ENCODE measurements at places on chromosomes 3 and 15.

- no peak for DNase-seq
These were observed 39.5 kb upstream of the SCAANT1 start for GRCh38 chr3:63951492-63952247.

DNA sequence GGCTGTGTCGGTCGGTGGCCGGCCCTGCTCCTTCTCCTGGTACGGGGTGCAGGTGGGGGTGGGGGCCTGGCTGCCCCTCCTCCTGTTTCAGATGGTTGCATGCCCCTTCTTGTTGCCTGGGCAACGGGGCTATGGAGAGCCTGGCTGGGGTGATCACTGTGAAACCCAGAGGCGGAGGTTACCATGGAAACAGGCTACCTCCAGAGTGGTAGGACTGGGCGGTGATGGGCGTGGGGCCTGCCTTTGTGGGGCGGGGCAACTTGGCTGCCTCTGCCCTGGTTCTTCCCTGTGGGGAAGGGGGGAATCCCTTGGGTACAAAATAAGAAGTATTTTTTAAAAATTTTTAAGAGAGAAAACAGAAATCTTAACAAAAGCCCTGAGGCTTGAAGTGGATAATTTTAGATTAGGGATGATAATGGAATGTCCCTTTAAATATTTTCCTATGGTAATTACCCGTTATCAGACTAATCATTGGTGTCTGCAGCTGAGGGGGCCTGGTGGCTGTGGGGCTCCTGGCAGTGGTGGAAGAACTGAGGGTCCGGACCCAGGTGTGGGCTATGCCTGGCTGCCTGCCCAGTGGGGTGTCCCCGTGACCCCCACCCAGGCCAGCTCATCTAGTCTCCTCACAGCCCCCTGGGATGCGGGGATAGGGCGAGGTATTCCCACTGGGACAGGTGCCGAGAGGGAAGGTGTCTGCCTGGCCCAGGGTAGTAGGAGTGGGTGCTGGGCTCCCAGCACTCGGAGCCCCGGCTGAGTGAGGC is 32.5 kb downstream of the PLXNA1 start:
- peak; percentile 64 for DNase-seq

GRCh38 chr3:141913150-141913811 is 36.8 kb downstream of the ATP1B3 start:
- DNase-seq, result no peak

- DNase-seq, result no peak
These were observed 595.5 kb upstream of the AGTR1 start for GRCh38 chr3:148102156-148102555.

DNA sequence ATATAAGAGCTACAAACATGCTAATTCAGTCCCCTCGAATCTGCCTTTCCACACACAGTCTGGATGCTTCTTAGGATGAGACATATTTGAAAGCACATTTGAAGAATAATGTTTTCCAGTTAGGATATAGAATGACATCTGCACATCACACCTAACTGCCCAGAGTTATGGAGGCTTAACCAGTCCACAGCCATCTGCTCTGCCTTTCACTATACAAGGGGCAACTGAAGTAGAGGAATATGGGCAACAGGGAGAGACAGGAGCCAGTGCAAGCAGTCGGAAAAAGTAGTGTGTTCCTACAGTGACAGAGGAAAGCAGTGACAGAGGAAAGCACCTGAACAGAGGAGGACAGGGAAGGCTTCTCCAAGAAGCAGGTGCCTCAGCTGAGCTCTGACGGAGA is 79.0 kb upstream of the CLDN18 start:
- no peak for DNase-seq

DNA sequence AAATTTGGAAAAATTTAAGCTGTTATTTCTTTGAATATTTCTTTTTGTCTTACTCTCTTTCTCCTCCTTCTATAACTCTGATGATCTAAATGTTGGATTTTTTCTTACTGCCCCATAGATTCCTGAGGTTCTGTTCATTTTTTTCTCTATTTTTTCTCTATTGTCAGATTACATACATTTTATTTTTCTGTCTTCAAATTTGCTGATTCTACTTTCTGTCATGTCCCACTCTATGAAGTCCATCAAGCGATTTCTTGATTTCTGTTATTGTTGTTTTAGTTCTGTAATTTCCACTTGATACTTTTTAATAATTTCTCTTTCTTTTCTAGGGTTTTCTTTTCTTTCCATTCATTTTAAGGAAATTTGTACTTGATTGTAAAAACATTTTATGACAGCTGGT is 83.7 kb upstream of the THRB start:
- DNase-seq, result no peak

DNA sequence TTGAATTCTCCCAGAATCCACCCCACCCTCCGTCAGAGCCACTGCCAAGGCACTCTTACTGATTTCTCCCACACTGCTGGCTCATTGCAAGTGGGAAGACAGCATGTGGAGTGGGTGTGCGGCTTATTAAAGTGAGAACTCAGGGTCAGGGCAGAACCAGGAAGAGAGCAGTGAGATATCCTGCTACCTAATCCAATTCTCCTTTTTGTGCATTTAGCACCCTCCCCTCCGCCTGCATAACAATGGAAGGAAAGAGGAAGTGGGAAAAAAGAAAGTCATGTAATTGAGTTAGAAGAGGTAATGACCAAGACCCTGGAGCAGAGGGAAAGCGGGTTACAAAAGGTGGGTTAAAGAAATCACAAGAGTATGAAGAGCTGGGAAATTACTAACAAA is 27.8 kb upstream of the PIK3CB start:
- DNase-seq, result no peak

DNA sequence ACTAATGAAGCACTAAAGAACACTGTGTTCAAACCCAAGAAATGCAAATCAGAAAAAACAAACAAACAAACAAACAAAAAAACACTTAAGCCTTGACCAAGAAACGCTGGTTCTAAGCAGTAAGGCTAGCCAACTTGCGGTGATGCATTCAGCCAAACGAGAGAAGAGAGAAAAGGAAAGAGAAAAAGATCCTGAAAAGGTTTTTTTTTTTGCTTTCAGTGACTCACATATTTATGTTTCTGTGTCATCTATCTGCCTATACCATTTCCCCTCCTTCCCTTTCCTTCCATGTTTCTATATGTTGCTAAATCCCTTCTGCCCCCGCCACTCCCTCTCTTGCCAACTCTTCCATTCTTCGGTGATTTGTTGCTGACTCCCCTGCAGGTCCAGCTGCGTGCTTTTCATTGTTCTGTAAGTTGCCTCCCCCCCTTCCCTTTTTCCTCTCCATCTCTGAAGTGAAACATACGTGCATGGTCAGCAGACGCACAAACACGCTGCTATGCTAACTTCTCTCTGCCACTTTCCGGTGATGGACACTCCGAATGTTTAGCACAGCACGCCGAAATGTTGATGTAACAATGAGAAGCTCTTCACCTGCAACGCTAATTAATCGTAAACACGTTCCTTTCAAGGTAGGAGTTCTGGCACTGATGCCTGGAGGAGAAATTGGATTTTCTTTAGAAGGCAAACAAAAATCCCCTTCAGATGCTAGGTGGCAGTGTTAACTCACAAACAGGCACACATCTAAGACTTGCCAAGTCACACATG is 154.4 kb downstream of the TUSC7 start:
- DNase-seq, result no peak

DNA sequence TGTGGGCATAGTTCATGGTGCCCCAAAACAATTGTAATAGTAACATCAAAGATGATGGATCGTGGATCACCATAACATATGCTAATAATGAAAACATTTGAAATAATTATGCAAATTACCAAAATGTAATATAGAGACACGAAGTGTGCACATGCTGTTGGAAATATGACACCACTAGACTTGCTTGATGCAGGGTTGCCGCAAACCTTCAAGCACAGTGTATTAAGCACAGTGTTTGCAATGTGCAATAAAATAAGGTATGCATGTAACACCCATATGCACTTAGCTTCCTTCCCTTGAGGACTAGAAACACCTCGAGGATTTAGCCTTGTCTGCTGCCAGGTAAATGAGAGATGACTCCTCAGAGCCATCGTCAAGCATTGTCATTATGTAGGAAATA is 10.9 kb upstream of the GJD2 start:
- DNase-seq, result no peak

DNA sequence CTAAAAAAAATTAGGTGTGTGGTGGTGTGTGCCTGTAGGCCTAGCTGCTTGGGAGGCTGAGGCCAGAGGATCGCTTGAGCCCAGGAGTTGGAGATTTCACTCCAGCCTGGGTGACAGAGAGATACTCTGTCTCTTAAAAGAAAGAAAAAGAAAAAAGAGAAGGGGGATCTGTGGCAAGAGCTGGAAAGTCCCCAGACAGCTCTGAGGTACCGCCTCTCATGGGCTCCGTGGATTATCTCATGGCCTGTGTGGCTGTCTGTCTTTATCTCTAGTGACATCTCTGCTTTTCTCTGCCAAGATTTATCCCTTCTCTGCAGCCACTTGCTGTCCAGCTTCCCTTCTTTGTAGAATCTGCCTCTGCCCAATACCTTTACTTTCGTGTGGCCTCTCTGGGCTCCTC is 5.7 kb downstream of the EXOSC7 start:
- no peak for DNase-seq

GRCh38 chr3:186544281-186544680 is at the start of gene CRYGS:
Gene CRYGS (minus strand): TSS chr3:186544380. CDS start chr3:186544326, 54 bp downstream.
- no peak for DNase-seq

DNA sequence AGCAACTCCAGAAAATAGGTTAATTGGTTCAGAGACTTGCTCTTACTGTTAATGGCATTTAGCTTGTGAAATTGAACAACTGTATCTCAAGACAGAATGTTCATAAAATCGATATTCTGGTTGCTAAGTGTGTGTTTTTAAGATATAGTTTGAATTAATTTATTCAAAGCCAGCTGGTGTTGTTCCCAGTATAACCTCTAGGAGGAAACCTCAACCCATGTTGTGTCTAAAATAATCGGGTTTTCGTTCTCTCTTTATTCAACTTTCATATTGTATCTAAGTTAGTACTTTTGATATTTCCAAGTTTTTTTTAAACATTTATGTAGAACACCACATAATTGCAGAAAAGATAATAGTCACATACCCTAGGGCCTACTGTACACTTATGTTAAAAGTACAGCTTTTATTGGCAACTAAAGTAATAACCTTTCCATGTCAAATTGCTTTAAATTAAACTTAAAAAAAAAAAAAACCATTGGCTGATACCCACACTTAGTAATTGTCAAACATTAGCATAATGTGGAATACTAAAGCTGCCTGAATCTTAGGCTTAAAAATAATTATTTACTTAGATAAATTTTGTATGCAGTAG is 90.9 kb downstream of the SAMMSON start:
- DNase-seq, result no peak

Data from GM12891 (cell line).